ENCODE measurements at places on chromosomes 12 and 14.
A peak's percentile ranks its signal among the peaks of the same experiment; 100 is the strongest.

DNA sequence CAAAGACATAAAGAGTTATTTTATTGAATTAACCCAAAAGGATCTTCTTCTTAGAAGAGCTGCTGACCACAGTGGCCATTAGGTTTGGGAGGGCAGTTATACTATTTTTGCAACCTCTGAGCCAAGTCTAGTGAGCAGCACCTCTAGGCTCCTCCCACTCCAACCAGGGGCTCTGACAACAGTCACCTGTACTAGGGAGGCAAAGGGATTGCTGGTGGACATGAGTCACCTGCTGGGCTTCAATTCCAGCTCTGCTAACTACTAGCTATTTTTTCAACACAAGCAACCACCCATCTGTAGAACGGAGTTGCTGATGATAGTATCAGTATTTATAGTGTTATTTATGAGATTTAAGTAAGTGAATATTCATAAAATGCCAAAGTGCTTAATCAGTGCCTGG, 166.0 kb downstream of the KLHL28 start:
- no peak for DNase-seq

- DNase-seq: no peak
Measured at GRCh38 chr12:7075939-7076338, 15.4 kb downstream of the C1S start.

- DNase-seq: no peak
Measured at GRCh38 chr12:107304588-107305532, 211.5 kb upstream of the CRY1 start.

GRCh38 chr14:74077401-74077800, 6.9 kb downstream of the ALDH6A1 start:
- no peak for DNase-seq

DNA sequence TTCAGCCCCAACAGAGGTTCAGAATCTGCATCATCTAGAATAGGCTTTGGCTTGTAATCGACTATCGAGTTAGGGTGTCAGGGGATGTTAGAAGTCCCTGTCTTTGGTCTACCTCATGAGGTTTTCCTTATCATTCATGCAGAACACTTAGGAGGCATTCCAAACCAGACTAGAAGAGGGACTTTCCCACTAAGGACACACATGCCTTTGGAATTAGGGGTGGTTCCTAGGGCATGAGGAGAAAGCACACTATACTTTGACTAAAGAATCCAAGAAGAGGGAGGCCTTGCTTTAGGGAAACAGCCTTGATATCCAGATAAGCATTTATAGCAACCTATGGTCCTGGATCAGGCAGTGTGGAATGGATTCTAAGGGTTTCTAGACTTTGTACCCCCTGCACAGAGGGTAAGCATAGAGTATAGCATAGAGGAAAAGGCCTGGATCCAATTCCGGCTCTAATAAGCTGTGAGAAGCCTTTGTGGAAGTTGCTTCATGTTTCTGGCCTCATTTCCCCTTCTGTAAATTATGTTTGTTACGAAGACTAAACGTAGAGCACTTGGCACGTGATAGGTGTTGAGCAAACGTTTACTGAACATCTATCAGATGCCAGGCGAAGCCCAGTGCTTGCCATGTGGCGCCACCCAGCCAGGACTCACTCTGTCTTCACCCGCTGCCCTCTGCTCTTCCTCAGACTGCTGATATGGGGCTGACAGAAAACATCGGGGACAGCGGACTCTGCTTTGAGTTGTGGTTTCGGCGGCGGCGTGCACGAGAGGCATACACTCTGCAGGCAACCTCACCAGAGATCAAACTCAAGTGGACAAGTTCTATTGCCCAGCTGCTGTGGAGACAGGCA, 13.2 kb downstream of the ZNF219 start:
- no peak for DNase-seq

- no peak for DNase-seq
Measured at GRCh38 chr12:130434560-130434959, 96.9 kb downstream of the PIWIL1 start.

GRCh38 chr14:93430315-93431035, at the start of gene UNC79:
Gene UNC79 (plus strand): TSS chr14:93430939. CDS start chr14:93431030, 91 bp downstream.
- DNase-seq: peak; percentile 49

DNA sequence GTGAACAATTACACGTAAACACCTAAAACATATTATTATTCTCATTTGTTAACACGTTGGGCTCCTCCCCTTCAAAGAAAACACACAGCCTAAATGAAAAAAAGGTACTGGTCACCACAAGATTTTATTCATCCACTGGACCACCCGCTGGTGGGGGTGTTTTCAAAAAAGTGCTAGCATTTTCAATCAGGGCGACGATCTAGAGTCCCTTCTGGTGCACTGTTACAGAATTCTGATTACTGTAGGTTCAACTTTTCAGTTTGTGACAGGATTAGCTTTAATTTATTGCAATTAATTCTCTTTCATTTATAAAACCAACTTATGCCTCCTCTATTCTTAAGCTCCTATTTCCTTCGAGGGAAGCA, 443 bp downstream of the MAGOHB start:
- DNase-seq: peak; percentile 46

DNA sequence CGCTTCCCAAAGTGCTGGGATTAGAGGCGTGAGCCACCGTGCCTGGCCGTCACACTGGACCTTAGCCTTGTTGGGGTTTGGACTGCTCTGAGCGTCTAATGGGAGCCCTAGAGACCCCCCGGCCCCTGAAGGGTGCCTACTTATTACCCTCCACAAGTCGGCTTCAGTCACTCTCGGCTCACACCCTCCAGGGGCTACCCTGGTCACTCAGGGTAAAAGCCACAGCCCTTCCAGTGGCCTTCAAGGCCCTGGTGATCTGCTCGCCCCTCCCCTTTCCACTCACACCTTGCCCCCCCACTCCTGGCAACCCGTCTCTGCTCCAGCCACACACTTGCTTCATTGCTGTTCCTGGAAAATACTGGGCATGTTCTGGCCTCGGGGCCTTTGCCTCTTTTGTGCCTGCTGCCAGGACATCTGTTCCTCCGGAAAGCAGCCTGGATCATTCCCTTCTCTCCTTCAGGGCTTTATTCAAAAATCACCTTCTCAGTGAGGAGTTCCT, 3.6 kb upstream of the MORN3 start:
- no peak for DNase-seq

DNA sequence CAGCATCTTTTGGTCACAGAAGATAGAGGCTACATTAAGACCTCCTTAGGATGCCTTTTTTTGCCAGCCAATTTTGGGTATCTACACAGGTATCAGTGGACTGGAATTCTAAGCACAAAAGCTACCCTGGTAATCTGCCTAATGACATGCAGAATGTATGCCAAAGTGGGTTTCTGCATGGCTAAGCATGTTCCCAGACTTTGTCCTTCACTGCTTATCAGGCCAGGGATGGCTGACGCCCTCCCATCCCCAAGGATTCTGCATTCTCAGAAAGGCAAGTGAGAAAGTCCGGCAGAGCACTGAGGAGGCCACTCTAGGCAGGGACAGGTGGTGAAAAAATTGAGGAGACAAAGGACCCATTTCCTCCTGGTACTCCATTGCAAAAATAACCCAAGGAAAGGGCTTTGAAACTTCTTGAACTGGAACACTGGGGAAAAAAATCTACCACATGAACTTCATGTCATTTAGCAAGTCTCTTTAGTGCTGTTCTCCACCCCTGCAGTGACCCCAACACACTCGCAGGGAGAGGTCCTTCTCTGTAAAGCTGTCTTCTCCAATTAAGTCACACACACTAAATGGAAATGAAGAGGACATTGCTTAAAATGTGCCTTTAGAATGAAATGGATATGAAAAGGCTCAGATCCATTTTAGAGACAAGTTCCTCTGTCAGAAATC, 91.7 kb upstream of the MAX start:
- DNase-seq: no peak
